ENCODE measurements at places on chromosomes 4 and X. TPM values are rescaled to one million over a fixed set of nuclear protein-coding genes. Genes with fewer than 3 reads are reported as not detected.

DNA sequence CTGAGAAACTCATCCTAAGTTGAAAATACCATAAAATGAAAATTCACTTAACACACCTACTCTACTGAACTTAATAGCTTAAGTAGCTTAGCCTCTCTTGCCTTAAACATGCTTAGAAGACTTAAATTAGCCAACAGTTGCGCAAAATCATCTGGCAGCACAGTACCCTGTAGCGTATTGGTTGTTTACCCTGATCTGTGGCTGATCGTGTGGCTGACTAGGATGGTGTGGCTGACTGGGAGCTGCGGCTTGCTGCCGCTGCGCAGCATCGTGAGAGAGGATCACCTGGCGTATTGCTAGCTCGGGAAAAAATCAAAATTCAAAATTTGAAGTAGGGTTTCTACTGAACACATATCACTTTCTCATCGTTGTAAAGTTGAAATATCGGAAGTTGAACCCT is 6.3 kb downstream of the RUFY3 start:
- no peak for DNase-seq

- no peak for DNase-seq
Observed at GRCh38 chrX:140123446-140123845, 158.1 kb upstream of the CXorf66 start.

GRCh38 chr4:88027611-88028608 is 20.5 kb downstream of the PKD2 start:
- DNase-seq, result no peak

DNA sequence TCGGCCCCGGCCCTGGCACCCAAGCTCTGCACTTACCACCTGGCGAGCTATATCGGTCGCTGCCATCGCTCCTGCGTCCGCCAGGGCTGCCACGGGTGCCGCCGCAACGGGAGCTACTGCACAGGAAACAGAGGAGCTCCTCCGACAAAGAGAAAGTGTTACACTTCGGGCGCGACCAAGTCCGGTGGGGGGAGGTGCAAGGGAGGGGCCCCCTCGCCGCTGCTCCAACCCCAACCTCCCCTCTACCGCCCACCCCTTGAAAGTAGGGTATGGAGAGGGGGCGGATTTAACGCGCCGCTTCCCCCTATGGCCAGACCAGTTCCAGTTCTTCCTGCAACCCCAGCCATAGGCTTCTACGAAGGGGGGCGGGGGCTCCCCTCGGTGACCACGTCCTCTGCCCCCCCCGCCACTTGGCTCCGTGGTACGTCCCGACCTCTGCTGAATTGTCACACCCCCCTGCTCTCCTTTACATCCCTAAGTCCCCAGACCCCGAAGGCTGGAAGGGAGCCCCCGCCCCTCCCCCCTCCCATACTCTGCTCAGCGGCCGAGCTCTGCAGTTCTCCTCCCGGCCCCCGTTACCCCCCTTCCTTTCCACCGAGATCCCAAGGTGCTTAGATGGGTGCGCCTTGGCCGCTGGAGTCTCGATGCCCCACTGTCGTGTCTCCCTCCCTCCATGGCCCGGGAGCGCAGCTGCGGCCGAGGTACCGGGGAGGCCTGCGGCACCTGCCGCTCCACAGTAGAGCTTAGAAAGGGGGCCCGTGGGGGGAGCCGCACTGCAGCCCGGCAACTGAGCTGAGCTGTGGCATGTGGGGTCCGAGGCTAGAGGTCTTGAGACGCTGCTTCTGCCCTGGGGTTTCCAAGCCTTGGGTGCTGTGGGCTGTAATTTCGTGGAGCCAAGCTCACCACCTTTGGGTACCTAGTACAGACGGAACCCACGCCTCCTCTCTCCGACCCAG is at the start of gene SEPTIN6:
Gene SEPTIN6 (minus strand): TSS at position 129 of the 956 bp plus-strand sequence. CDS start 63 bp downstream, at position 66.
- peak; percentile 26 for DNase-seq

GRCh38 chr4:154516318-154517029 is 24.9 kb upstream of the DCHS2 start:
- DNase-seq, result no peak

DNA sequence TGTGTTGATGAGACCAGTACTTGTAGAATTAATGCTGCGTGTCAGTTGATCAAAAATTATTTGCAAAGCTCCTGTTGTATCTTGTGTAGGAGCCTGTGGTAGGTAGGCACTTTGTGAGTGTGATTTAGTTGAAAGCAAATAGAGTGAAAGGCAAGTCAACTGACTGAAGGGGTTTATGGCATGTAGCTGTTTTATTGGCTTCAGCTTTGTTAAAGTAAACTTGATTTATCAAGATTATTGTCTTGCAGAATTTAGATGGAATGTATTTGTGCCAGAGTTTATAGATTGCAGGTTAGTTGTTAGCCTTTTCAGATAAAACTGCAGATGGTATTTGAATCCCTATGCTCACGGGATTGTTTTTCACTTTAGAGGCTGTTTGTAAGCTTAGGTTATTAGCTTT is 128.0 kb downstream of the FRAS1 start:
- no peak for DNase-seq

Gene LSM6
- 35.0 TPM for total RNA-seq

Gene CXCL9
- total RNA-seq, result not detected

Gene RGN
- total RNA-seq, result 0.87 TPM

Measured in tibial nerve (tissue), 4 donors.